Panc1 (cell line): ENCODE measurements at places on chromosomes 5 and 9. TPM values are rescaled to one million over a fixed set of nuclear protein-coding genes. Genes with fewer than 3 reads are reported as not detected.

AJM1 gene
- total RNA-seq: 7.2 TPM

ZNF367 gene
- total RNA-seq: 12.4 TPM

C9 gene
- 0.05 TPM for total RNA-seq

CLTA gene
- total RNA-seq: 760 TPM

RALGPS1 gene
- 7.2 TPM for total RNA-seq

SLC38A9 gene
- total RNA-seq: 12.8 TPM

GAS1 gene
- total RNA-seq: 0.13 TPM

CNTNAP3B gene
- total RNA-seq: 8.1 TPM

RORB gene
- 0.08 TPM for total RNA-seq

LURAP1L gene
- total RNA-seq: 6.8 TPM

PTGDS gene
- total RNA-seq: 13.7 TPM

SLC6A19 gene
- 0.23 TPM for total RNA-seq

KCTD16 gene
- total RNA-seq: 0.08 TPM

F2RL1 gene
- 65.9 TPM for total RNA-seq

ECSCR gene
- not detected for total RNA-seq

HAND1 gene
- total RNA-seq: 0.10 TPM

SEMA4D gene
- 6.5 TPM for total RNA-seq
